Fibroblast of lung (primary cell): ENCODE measurements at places on chromosomes 12 and 14. TPM values are rescaled to one million over a fixed set of nuclear protein-coding genes. Genes with fewer than 3 reads are reported as not detected.

The LPAR5 gene
- not detected in 2 replicates for total RNA-seq

The LBHD2 gene
- total RNA-seq, result not detected in 2 replicates

The NUAK1 gene
- 4.6 and 5.1 TPM in 2 replicates for total RNA-seq

The SALL2 gene
- 3.1 and 3.5 TPM in 2 replicates for total RNA-seq

The TEX52 gene
- total RNA-seq, result not detected in 2 replicates

The ABCC9 gene
- total RNA-seq, result 8.7 and 9.9 TPM in 2 replicates

The KCNC2 gene
- not detected in 2 replicates for total RNA-seq

The PPM1A gene
- 21.8 and 25.9 TPM in 2 replicates for total RNA-seq

The E2F7 gene
- 4.6 and 9.7 TPM in 2 replicates for total RNA-seq

The HVCN1 gene
- 5.9 and 7.4 TPM in 2 replicates for total RNA-seq

The KRT83 gene
- not detected in 2 replicates for total RNA-seq

The C12orf50 gene
- under 0.01 TPM in 1 of 2 replicates, not detected in the other for total RNA-seq

The ANO2 gene
- 0.17 TPM in 1 of 2 replicates, not detected in the other for total RNA-seq

The LGMN gene
- 22.3 and 22.6 TPM in 2 replicates for total RNA-seq

The OTX2 gene
- total RNA-seq, result not detected in 2 replicates

The SERPINA12 gene
- not detected in 2 replicates for total RNA-seq

The DCAF5 gene
- total RNA-seq, result 10.3 and 16.8 TPM in 2 replicates

The SERPINA10 gene
- total RNA-seq, result not detected in 2 replicates

The NR1H4 gene
- not detected in 2 replicates for total RNA-seq

The ANKS1B gene
- 0.51 and 0.83 TPM in 2 replicates for total RNA-seq

The KERA gene
- not detected in 2 replicates for total RNA-seq

The PLEKHD1 gene
- under 0.01 TPM in 2 replicates for total RNA-seq

The SLC16A7 gene
- total RNA-seq, result 44.2 and 110 TPM in 2 replicates

The KLHDC1 gene
- 5.4 and 5.8 TPM in 2 replicates for total RNA-seq

The TMEM233 gene
- total RNA-seq, result under 0.01 TPM in 2 replicates

The KRT75 gene
- not detected in 2 replicates for total RNA-seq

The KRT72 gene
- not detected in 2 replicates for total RNA-seq
